ENCODE measurements at places on chromosomes 4 and X.
A peak's percentile ranks its signal among the peaks of the same experiment; 100 is the strongest.

DNA sequence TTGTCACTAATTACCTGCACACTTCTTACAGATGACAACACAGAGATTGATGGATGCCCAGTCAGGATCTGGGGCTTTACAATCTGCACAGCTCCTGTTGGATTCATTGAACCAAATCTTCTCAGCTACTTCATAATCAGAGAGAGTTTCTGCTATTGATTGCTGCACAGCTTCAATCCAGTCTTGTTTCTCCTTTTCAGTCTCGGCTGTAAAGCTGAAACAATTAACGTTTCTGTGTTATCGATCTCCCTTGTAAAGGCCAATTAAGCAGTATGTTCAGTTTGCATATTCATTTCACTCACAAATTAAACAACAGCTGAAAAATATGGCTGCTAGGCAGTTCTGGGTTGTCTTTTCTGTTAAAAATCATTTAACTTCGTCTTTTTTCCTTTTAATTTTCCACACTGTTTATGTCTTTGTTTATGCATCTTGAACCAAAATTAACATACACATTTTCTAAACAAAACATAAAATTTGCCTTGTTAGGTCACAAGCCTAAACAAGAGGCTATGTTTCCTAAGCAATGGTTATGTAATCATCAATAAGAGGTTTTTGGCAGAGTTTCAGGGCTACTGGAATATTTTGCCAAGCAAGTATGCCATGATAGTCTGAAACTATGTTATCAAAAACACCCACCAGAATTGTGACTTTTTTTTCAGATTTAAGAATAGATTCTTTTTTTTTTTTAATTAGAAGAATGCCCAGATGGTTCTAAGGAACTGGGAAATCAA lies 79.2 kb downstream of the ARAP2 start:
- DNase-seq: no peak

DNA sequence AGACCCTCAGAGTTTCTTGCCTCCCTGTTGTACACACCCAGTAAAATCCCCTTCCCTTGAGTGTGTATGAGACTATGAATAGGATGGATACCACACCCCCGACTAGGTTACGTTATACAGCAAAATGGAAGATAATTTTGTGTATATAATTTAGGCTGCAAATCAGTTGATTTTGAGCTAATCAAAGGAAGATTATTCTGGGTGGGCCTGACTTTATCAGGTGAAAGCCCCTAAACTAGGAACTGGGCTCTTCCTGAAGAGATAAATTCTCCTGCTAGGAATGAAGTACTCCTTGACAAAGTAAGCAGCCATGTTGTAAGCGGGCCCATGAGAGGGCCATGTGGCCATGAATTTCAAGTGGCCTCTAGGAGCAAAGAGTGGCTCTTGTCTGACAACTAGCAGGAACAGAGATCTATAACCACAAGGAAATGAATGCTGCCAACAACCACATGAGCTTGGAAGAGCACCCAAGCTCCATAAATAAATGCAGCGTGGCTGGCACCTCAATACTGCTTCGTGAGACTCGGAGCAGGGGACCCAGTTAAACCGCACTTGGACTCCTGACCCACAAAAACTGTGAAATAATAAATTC lies 646.4 kb downstream of the IL1RAPL1 start:
- DNase-seq: no peak

DNA sequence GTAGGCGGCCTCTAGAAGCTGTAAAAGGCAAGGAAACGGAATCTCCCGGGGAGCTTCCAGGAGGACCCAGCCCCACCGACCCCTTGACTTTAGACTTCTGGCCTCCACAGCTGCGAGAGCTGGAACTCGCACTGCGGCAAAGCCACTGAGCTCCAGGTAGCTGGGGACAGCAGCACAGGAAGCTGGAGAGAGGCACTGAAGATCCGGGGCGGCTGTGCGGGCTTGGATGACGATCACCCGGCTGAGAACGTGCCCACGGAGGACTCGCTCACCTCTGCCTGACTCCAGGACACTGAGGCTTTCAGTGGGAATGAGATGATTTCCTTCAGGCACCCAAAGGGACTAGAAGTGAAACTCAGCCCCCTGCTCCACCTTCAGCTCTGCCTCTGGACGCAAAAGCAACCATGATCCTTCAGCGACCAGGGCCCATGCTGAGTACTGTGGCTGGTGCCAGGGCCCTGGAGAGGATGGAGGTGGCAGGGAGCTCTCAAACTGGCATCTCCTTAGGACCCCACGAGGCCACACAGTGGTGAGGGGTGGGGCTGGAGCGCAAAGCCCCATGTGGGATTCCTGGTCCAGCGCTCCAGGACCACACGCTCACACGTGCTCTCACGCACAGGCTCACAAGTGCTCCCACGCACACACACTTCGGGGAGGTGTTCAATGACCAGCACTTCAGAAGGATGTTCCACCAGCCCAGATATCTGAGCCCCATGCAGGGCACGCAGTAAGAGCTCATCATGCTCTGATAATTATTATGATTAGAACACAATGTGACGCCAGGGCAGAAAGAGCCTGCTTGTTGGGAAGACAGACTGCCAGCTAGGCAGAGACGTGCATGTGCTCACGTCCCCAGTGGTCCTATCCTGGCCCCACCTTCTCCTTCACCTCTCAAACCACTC lies 47.2 kb downstream of the ADRA2C start:
- no peak for DNase-seq

DNA sequence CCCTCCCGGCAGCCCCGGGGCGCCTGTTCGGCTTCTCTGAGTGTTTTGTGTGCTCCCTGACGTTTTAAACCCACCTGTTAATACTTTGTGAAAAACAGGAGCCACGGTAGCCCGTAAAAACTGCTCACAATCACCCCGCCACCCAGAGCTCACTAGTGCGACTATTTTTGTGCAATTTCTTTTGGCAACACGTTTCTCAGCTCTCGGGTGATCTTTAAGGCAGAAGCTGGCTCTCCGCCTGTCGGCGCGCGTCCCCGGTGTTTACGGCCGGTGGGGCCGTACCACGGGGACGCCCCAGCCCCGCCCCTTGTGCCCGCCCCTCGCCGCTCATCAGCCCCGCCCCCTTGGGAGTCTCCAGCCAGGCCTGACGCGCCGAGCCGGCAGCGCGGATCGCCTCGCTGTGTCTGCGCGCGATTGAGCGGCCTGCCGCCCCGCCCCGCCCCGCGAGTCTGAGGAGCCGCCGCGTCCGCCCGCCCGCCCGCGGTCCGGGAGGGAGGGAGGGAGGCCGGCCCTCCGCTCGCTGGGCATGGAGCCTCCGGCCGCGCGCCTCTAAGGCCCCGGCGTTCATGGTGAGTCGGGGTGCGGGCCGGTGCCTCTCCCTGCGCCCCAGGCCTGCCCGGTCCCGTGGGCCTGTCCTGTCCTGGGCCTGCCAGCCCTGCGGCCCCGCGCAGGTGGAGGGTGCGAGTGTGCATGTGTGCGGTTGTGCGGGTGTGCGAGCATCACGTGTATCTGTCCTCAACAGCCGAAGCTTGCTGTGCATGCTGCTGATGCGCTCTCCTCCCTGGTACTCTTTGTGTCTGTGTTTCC lies 56.2 kb upstream of the TADA2B start:
- peak; percentile 90 for DNase-seq

GRCh38 chrX:56231537-56232090 lies 542 bp upstream of the KLF8 start:
- no peak for DNase-seq

DNA sequence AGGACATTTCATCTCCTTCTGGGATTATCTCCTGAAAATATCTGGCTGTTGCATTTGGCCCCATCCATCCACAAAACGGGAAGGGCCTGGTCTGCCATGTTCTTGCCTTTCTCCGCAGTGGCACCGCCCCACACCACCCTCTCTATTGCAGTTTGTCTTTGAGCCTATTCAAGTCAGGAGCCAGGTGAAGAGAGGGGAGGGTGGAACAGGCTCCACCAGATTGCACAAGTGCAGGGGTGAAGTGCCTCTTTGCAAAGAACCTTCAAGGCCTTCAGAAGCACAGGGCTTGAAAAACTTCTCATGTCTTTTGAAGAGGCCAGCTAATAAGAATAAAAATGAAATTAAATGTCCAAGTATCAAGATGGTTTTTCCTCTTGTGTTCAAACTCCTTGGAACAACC lies 28.7 kb downstream of the RS1 start:
- no peak for DNase-seq

DNA sequence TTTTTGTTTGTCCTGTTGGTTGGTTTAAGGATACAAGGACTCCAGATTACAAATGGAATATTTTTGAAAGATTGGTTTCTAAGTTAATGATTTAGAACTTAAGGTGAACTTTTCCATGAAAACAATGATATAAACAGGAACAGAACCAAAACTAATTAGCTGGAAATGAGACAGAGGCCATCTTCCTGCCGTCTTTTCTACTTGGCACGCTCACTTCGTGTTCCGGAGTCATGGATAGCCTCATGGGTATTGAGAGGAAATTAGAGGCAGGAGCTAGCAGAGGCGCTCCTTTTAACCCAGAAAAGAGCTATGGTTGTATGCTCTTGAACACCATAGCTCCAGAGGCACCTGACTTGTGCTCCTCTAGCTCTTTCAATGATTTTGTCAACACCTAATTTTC lies 2.4 kb downstream of the FAM241A start:
- DNase-seq: no peak

Measured in activated T-helper 1 cell treated with Interleukin-2 at 50 U/mL for 16 hours (primary cell).